Hypothalamus (tissue), 51 donors: ENCODE measurements at places on chromosomes 12 and 14.

- no peak for DNase-seq
These were observed 182.6 kb downstream of the ALG10 start for GRCh38 chr12:34204830-34205285.

- no peak for DNase-seq
These were observed 79.3 kb downstream of the NTF3 start for GRCh38 chr12:5511256-5511643.

DNA sequence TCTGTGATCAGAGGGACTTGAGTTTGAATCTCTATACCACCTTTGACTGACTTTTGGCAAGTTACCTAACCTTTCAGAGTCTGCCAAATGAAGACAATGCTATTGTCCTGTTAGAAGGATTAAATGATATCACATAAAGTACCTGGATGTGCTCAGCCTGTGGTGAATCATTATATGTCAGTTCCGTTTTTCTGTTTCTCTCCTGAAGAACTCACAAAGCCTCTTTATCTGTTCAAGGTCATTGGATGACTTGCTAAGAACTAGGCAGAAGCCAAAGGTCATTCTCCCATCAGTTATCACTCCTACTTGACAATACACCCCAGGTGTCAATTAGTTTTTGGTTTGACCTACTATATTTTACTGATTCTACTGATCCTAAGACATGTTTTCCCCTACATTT lies 174.6 kb downstream of the CACNA1C start:
- no peak for DNase-seq

GRCh38 chr14:98976271-98976670 lies 295.7 kb downstream of the BCL11B start:
- DNase-seq: no peak

DNA sequence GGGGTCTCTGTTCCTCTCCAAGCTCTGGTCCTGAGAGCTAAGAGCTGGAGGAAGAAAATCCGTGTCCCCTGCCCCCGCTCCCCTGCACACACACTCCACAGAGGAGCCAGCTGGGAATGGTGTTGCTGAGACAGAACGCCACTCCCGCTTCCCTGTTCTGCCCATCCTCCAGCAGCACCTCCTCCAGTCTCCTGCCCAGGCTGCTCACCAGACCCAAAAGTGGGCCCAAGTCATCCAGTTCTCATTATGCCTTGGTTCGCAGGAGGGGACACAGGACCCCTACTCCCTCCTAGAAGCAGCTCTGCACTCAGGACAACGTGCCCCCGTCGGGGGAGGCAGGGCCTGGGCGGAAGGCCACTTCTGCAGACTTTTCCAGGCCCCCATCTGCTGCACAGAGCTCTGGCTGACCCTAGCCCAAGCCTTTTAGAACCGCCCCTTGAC lies 830 bp upstream of the TRMT61A start:
- peak; percentile 46 for DNase-seq
